ENCODE measurements at places on chromosomes 16 and 17. TPM values are rescaled to one million over a fixed set of nuclear protein-coding genes. Genes with fewer than 3 reads are reported as not detected.
A peak's percentile ranks its signal among the peaks of the same experiment; 100 is the strongest.

GRCh38 chr17:77455111-77455890 is 314.5 kb downstream of the SEC14L1 start:
- ATAC-seq: no peak

DNA sequence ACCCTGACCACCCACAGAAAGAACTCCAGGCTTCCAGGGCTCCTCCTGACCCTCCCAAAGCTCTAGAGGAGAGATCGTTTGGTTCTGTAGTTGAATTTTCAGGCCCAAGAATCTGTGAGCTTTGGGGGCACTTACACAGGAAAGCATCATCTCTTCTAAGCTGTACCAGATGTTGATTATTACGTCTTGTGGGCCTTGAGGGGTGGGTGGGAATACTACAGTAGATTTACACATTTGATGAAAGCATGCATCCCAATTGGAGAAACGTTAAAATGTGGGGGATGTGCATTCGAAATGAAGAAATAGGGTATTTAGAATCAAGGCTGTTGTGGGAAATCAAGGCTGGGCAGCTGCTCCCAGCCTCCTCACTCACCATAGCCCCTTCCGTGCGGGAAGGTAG is 61.9 kb downstream of the MGAT5B start:
- ATAC-seq: no peak

- ATAC-seq: no peak
Measured at GRCh38 chr17:51585514-51586104, 325.3 kb downstream of the UTP18 start.

DNA sequence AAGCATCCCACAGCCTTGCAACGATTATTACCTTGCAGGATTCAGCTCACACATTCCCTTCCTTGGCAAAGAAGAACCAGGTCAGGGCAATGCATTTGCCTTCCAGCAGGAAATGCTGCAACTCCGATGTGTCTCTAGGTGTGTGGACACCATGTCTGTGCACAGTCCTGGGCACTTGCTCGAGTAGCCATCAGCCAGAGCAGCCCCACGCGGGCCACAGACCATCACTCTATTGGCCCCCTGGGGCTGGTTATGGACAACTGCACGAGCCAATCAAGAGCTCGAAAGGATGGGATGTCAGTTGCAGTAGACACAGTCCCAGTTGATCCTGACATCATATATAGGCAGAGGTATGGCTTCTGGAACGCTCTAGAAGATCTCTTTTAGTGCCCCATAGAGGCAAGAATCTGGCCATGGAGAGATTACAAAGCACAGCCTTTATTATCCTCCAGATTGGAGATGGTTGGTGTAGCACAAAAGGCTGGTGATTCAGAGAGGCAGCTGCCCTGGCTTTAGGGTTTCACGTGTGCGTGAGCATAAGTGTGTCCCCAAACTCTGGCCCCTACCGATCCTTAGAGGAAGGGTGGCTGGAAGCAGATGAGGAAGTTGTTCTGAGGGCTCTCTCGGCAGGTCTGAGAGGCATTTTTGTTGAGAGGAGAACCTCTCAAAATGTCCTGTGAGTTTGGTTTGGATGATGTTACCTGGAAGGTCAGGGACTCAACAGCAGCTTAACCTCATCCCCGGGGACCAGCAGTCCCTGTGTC is 403.8 kb downstream of the SEC14L1 start:
- no peak for ATAC-seq

DNA sequence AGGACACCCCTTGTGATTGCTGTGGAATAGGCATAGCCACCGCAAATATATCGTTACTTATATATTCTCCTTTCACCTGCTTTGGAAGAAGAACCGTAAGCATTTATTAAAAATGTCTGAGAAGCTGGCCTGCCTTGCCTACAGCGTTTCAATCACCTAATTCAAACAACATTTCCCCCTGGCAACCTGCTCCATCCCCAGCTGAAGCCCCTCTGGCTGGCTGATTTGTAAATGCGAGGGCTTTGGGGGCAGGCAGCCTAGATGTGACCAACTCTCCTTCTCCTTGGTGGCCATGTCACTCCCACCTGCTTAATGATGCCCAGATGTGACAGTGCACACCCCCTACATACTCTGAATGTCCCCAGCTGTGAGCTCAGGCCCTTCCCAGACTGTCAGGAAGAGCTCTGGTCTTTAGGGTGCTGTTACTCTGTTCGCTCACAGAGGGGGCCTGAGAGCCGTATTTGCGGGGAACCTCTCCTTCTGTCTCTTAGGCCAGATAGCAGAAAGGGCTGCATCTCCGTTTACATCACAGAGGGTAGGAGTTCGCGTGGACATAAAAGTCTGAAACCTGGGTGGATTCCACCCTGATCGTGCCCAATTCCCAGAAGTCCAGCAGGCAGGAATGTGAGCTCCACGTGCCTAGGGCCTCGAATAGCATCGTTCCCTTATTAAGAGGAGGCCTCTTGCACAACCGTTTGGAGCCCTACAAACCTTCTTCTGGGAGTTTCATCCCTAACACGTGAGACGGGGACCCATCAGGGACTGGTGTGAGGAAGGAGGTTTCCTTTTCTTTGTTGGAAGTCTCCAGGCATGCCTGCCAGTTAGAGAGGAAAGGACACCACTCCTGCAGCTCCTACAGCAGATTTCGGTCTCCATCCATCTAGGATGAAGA is 2.4 kb upstream of the SDK2 start:
- no peak for ATAC-seq

DNA sequence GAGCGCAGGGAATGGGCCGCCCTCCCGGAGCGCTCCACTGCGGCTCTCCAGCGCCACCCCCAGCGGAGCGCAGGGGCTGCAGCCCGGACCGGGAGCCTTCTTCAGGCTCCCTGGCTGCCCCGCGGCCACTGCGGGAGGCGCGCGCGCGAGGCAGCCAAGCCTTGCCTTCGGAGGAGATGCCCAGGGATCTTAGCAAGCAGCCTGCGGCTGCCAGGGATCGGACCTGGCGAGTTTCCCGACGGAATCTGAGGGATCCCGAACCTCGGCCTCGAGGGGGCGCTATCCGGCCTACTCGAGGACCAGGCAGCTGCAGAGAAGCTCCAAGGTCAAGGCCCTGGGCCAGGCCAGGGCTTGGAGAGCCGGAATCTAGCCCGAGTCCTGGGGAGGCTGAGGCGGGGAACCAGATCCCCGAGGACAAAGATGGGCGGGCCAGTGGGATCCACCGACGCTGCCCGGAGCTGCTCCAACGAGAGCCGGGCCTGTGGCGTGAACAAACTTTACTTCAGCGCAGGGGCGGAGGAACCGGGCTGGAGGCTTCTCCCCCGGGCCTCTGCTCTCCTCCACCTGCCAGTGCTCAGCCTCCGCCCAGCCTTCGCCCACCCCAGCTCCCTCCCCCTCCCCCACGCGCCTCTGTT is at the start of gene IRX6:
Gene IRX6, plus strand, starts transcription at position 567 of the 635 bp plus-strand sequence. CDS start 889 bp downstream, outside the sequence.
- peak; percentile 78 for ATAC-seq

- no peak for ATAC-seq
Measured at GRCh38 chr17:68176718-68177117, 71.1 kb upstream of the AMZ2 start.

DNA sequence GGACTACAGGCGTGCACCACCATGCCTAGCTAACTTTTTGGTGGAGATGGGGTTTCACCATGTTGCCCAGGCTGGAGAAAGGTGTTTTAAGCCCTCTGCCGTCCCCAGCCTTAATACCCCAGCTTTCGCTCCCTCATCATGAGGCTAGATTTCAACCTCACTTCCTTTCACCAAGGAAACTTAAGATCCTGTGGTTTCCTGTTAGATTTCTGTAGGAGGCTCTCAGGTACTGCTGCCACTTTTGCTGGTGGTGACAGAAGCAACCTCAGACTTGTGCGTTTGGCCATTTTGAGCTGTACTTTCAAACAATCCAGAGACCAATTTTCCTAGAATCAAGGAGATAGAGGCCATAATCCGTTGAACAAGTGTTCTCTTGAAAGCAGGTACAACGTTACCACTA is 36.2 kb downstream of the MPHOSPH6 start:
- no peak for ATAC-seq

- no peak for ATAC-seq
Measured at GRCh38 chr17:59814685-59815084, 78.1 kb downstream of the TUBD1 start.

DNA sequence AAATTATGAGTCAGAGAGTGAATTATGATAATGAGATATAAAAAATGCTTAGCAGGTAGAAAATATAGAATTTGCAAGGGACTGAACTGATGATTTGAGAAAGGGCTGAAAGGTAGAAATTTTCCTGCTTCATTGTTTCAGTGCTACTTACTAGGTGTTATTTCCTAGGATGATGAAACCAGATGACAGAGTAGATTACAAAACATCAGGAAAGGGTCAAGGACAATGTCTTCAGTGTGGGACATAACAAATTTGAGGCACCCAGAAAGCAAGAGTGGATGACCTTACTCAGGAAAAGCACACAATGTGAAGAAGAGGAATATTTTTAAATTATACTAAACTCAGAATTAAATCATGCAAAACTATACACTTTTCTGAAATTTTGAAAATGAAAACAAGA is 102.1 kb downstream of the SHCBP1 start:
- no peak for ATAC-seq

- peak; percentile 2 for ATAC-seq
Measured at GRCh38 chr16:67199011-67199807, at the start of gene ELMO3. TSS of gene ELMO3 (plus strand) at chr16:67199131. CDS start at chr16:67199327, 196 bp downstream.

GRCh38 chr17:43891851-43892646 is 15.3 kb downstream of the MPP2 start:
- ATAC-seq: no peak

- no peak for ATAC-seq
Measured at GRCh38 chr16:30660424-30661261, 2.4 kb downstream of the FBRS start.

DNA sequence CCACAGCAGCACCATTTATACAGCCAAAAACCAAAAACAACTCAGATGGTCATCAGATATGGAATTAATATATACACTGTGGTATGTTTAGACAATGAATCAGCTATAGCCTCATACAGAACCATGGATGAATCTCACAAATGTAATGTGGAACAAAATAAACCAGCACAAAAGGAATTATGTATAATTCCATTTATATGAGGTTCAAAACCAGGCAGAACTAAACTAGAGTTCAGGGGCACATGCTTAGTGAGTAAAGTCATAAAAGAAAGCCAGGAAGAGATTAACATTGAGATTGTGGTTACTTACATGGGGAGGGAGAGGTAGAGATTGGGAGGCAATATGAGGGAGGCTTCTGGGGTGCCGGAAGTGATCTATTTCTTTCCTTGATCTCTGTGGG is 231.1 kb downstream of the COPRS start:
- no peak for ATAC-seq

DNA sequence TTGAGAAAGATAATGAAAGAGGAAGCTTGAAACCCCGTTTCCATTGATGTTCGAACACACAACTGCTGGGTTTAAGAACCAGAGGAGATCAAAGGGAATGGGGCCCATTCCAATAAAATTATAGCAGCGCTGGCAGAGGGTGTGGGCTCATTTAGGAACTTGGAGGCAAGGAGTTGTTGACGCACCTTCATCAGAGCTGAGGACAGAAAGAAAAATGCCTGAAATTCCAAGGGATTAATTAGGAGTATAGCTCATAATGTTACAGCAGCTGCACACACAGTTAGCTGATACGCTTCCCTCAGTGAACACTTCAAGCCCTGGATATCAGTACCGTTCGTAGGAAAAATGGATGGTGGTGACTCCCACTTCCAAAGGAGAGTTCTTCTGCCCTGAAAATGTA is 127.2 kb downstream of the AXIN2 start:
- no peak for ATAC-seq

DNA sequence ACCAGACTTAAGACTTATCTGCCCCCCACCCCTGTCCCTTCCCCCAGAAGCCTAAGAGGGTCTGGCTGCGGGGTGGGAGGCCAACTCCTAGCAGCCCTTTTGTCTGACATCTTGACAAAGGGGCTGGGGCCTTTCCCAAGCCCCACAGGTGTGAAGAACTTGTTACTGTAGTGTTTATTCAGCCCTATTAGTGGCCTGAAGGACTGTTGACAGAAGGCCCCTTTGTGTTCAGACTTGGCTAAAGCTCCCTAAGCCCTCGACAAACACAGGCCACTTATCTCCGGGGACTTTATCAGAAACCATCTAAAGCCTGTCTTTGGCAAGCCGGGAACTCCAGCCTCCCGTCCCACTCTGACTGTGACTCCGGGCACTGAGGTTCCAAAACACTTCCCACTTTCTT is 129.8 kb downstream of the NTN1 start:
- ATAC-seq: no peak

PRSS53 gene
- total RNA-seq: 5.5 TPM

EVI2B gene
- total RNA-seq: 1.2 TPM

AANAT gene
- 2.9 TPM for total RNA-seq

KRT25 gene
- not detected for total RNA-seq

PITPNM3 gene
- total RNA-seq: 2.1 TPM

KIF2B gene
- total RNA-seq: not detected

UTS2R gene
- not detected for total RNA-seq

Data from motor neuron (in vitro differentiated cells).